ENCODE measurements at places on chromosomes 12 and 14.

DNA sequence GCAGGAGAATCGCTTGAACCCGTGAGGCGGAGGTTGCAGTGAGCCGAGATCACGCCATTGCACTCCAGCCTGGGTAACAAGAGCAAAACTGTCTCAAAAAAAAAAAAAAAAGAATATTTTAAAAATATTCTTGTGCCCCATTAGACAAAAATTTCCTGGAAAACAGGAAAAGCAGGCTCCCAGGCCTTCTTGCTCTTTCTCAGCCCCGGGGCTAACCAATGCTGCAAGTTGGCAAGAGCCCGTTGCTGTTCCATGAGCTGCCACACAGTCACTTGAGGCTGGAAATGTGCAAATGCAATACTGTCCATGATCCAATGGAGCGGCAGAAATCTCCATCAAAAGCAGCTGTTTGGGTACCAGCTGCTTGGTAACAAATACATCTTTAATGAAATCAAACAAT is 994.7 kb downstream of the VRK1 start:
- no peak for DNase-seq

DNA sequence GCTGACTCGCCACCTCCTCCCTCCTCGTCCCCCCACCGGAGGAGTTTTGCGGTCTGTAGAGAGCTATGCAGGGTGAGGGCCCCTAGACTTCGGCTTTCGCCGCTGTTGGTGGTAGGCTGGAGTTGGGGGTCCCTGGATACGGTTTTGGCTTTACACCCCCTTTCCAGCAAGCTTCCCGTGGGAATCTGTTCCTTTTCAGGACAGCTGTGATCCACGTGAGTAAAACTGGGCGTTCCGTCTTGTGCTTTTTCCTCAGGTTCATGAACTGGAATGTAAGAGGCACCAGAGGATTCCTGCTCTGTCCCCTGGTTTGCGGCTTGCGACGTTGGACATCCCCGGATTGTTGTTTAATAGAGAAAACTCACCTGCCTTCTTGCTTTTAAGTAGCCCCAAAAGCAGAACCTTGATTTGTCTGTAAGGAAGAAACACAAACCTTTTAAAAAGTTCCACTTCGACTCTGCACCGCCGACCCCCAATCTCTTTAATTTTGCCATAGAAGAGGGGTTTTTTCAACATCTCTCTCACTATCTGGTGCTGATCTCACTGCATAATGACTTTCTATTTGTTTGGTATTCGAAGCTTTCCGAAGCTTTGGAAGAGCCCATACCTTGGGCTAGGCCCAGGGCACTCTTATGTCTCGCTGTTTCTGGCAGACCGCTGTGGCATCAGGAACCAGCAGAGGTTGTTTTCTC is 490 bp downstream of the PRORP start:
- DNase-seq, result no peak

GRCh38 chr14:72303930-72304329 is 371.7 kb downstream of the RGS6 start:
- no peak for DNase-seq

GRCh38 chr12:25781232-25781631 is 177.2 kb upstream of the RASSF8 start:
- no peak for DNase-seq

DNA sequence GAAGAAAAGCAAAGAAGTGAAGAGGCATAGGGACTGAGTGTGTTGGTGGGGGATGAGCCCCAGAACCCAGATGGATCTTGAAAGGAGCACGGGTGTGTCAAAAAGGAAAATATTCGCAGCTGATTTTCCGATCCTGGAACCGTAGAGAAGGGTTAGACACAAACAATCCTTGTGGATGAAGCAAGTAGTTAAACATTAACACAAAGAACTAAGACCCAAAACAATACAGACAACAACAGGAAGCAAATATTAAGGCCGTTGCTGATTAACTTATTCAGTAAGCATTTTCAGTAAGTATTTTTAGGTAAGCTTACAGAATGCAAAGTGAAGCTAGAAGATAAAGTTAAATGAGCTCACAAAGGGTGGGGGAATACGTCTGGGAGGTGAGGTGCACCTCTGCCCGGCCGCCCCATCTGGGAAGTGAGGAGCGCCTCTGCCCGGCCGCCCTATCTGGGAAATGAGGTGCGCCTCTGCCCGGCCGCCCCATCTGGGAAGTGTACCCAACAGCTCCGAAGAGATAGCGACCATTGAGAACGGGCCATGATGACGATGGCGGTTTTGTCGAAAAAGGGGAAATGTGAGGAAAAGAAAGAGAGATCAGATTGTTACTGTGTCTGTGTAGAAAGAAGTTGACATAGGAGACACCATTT is 62.8 kb upstream of the PRB2 start:
- DNase-seq, result no peak
